ENCODE measurements at places on chromosomes 11 and 22. TPM values are rescaled to one million over a fixed set of nuclear protein-coding genes. Genes with fewer than 3 reads are reported as not detected.

The CD3E gene
- total RNA-seq, result 0.32 TPM

DNA sequence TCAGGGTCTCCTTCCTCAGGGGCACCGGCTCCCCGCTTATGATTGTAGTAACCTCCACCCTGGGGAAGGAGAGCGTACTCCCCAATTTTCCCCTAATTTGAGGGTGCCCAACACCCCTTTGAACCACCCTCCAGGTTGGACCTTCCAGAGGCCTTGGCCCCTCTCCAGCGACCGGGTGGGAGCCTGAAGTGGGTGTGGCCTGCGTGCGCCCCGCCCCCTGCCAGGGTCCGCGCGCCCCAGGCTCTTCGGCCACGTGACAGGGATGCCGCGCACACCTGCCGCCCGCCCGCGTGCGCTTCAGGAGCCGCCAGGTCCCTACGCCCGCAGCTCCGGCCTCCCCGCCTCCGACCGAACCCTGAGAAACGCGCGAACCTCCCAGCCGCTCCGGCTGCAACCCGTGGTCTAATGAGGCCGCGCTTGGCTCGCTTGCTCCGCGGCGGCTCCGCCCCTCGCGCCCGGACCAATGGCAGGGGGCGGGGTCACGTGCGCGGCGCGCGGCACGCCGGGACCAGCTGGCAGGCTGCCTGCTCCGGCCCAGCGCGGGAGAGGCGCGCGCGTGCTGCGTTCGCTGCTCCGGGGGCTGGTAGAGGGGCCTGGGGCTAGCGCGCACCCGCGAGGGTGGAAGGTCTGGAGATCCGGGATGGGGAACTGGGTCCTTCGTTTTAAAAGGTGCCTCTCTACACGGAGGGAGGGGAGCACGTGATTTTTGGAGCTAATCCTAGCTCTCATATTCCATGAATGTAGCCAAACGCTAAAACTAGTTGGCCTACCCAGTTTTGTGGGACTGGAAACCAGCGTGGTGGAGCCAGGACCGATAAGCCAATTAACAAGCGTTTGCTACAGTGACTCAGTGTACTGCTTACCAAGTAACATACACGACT is at the start of gene FOXRED2:
Gene FOXRED2 (minus strand): TSS at position 404 of the 881 bp plus-strand sequence. CDS start 618 bp downstream, outside the sequence.
- peak; percentile 46 for DNase-seq

The MYEOV gene
- total RNA-seq, result not detected

- no peak for DNase-seq
Observed at GRCh38 chr11:64419818-64420485, 61.0 kb downstream of the RPS6KA4 start.

The OR2AT4 gene
- total RNA-seq, result 0.05 TPM

DNA sequence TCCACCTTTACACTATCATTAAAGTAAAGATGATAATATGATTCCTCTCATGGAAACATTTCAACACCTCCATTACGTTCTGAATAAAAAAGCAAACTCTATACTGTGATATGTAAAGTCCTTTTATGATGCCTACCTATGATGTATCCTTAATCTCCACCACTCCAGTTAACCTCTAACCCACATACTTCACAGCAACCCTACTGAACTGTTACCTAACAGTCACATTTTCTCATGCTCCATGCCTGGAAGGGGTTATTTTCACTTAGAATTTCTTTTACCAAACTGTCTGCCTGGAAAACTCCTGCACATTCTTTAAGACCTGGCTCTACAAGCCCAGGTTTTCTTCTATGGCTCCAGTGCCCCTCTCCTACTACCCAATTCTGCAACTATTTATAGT is 129.1 kb downstream of the FCHSD2 start:
- no peak for DNase-seq

The SHANK3 gene
- 8.1 TPM for total RNA-seq

DNA sequence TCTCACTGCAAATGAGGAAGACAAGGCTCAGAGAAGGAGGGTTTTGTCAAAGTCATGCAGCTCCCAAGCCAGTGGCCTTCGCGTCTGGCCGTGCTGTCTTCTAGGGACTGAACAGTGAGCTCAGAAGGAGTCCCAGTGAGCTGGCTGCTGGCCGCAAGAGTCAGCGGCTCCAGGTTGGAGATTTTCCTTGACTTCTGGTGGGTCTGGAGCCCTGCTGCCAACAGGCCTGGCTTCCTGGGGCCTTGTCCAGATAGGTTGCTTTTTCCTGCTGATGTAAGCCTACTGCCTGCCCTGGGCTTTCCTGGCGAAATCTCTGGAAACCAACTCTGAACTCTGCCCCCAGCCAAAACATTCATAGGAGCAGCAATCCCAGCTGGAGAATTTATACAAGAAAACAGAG is 272.7 kb upstream of the CADM1 start:
- no peak for DNase-seq

The OR52A5 gene
- total RNA-seq, result not detected

The CSKMT gene
- 5.0 TPM for total RNA-seq

GRCh38 chr11:72225411-72225951 is 914 bp downstream of the INPPL1 start:
- no peak for DNase-seq

The CRYBB2 gene
- total RNA-seq, result not detected

DNA sequence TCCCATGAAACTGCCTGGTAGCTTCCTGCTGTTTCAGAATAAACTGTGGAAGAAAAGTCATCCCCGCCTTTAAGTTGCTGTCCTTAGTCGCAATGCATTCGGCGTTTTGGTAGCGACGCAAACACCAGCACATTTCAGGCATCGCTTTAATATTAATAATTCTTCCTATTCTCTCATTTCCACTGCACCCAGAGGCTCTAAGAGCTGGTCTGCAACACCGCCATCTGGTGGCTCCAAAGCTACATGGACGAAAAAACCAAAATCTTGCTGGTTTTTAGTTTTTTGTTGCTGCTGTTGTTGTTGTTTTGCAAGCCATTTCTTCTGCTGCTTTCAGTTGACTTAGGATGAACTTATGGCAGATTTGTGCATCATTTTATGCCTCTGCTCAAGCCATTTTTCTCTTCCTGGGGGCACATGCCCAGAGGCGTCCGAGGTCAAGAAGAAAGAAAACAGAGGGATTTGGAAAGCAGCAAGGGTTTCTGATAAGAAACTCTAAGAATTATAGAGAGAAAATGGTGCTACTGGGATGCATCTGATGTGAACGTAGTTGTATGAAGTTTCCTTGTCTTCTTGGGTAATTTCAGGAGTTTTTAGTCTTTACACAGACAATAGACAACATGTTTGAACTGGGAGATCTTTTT is 345.4 kb upstream of the KIRREL3 start:
- no peak for DNase-seq

The WBP2NL gene
- 5.2 TPM for total RNA-seq

The PHF21B gene
- 0.63 TPM for total RNA-seq

The SUSD2 gene
- total RNA-seq, result 0.26 TPM

The OR52E8 gene
- not detected for total RNA-seq

The MMP27 gene
- not detected for total RNA-seq

The CHADL gene
- total RNA-seq, result 1.8 TPM

The HORMAD2 gene
- total RNA-seq, result not detected

The C11orf65 gene
- 1.4 TPM for total RNA-seq

DNA sequence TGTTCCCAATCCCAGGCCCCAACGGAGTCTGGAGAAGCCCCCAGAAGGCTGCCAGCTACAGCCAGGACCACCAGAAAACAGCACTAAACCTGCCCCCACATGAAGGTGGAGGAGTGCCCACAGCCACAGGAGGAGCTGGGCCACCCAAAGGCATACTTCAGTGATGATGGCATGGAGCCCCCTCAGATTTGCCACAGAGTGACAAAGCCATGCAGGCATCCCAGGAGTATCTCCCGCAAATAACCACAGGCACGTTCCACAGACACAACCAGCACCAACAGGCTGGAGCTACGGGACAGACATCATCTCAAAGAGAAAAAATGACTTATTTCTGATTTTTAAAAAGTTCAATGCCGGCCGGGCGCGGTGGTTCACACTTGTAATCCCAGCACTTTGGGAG is 10.6 kb downstream of the CARS1 start:
- DNase-seq, result no peak

The LIMK2 gene
- 31.5 TPM for total RNA-seq

DNA sequence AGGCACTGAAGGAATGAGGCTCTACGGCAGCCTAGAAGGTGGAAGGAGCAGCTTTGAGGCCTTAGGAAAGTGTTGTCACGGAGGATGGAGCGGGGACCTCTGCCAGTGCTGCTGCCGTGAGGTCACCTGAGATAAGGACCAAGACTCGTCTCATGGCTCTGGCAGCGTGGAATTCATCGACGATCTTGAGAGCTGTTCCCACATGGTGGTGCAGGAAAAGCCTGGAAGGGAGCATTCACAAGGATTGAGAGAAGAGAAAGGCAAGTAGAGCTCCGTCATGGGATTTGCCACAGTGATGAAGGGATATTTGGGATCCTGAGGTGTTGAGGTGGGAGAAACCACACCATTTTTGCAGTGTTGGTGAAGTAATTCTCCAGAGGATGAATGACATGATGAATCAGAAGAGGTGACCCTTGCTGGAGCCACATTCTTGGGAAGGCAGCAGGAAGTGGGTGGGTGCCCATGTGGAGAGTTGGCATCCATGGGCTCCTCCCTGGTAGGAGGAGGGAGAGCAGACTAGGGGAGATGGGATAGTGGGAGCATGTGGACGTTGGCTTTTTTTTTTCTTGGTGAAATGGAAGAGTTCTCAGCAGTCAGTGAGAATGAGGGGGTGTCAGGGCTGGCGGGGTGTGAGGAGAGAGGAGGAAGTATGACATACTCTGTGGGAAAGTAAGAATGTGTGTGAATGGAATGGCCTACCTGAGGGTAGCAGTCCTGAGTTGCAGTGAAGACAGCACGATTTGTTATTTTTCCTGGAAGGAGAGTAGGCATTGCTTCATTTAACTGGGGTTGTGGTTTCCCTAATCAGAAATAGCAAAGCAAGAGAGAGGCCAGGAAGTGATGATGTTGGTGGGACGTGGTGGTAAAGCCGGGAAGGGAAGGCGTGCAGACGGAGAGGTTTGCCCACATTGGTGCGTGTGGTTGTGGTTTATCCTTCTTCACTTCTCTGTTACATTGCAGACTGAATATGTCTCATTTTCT is 11.1 kb downstream of the PPP6R3 start:
- DNase-seq, result no peak

DNA sequence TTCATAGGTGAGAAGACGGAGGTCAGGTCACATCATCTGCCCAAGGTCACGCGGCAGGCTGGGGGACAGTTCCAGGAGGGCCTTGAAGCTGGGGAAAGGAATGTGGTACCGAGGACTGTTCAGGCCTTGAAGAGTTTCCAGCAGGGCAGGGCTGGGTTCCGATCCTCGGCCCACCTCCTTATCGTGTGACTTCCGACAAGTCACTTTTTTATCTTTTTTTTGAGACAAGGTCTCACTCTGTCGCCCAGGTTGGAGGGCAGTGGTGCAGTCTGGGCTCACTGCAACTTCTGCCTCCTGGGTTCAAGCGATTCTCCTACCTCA is 623 bp downstream of the NDUFS8 start:
- DNase-seq, result no peak

DNA sequence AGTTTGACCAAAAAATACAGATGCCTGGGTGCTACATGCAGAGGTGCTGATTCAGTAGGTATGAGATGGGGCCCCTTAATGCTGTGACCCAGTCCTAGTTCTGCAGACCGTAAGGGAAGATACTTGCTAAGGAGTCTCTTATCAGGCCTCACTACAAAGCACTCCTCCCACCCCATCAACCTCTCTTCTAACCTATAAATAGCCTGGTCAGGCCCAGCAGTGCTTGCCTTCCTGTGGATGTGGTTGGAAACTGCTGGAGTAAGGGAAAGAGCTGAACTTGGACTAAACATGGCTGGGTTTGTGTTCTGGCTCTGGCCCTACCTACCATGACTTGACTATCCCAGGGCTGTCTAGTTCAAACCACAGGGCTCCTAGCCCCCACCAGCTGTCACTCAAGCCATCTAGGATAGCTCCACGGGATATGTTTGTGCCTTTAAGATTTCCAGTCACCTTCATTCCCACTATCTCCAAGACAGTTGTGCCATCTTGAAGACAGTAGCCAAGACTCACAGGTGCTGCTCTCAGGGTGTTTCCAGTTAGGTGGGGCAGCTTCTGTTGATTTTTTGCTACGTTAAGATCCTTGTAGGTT is 9.5 kb upstream of the DKK3 start:
- DNase-seq, result no peak

DNA sequence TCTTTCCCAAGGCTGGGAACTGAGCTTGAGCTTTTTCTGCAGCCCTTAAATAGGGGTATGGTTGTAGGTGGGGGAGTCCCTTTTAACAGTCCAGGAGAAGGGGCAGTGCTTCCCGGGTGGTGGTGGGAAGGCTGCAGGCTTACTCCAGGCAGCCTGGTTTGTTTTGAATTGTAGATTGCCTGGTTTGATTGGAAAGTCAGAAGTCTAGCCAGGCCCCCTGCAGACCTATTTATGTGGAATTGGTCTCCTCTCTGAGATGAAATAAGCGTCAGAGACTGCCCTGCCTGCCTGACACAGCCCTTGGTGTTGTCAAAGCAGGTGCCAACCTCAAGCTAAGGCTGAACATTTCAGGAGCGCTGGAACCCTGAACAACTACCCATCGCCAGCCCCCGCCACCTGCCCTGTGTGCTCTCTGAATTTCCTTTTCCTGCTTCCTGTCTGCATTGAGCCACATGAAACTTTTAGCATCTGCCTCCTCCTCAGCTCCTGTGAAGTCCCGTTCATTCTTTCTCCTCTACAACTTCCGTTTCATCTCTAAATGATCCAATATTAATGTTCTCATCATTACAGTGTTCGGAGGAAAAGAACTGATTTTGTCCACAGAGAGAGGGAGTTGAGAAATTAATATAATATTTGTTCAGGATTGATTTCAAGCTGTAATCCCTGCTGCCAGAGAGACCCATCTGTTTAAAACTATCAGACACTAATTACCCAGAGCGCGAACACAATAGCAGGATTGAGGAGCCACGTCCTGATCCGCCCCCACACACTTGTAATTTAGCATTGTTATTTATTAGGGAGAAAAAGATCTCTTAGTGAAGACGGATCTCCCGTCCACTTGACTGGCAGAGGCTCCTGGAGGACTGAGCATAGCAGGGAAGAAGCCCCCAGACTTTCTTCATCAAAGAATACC is 136.5 kb downstream of the TRIM29 start:
- no peak for DNase-seq

DNA sequence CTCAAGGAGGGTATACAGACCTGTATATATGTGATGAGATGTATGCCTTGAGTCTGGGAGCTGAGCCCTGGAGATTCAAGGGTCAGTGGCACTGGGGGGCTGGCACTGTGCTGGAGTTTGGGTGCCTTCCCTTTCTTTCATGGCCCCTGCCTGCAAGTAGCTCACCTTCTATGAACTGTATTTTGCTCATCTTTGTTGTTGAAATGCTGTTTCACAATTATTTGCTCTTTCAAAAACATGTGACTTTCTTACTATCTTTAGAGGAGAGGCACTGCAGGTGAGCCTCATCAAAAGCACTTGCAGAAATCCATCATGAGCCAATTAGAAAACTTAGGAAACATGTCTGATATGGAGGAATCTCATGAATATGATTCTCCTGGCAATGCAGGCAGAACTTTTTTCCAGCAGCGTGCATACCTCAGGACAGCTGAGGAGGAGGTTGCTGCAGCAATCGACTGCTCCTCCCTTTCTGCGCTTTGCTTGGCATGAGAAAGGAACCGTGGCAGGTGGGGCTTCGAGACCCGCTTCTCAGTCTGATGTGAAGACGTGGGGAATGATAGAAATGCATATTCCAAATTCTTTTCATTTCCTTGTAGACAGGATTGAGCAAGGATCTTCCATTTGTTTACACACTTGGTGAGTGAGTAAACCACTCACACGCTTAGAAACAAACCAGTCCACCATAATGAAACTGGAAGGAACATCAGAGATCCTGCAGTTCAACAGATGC is 178.4 kb upstream of the E2F8 start:
- DNase-seq, result no peak
